ENCODE measurements at places on chromosomes 6 and 20. TPM values are rescaled to one million over a fixed set of nuclear protein-coding genes. Genes with fewer than 3 reads are reported as not detected.

The TREM1 gene
- total RNA-seq, result not detected

The PGC gene
- total RNA-seq, result not detected

The UBE2J1 gene
- total RNA-seq, result 26.5 TPM

The LY6G6C gene
- total RNA-seq, result not detected

The ABHD16A gene
- total RNA-seq, result 64.0 TPM

The RBPJL gene
- not detected for total RNA-seq

The BRPF3 gene
- 25.4 TPM for total RNA-seq

The BTNL2 gene
- not detected for total RNA-seq

The MAS1 gene
- total RNA-seq, result not detected

The HMGCLL1 gene
- total RNA-seq, result not detected

The EFHC1 gene
- 4.2 TPM for total RNA-seq

The GNMT gene
- total RNA-seq, result 1.2 TPM

The MDFI gene
- total RNA-seq, result not detected

The ENTPD6 gene
- total RNA-seq, result 62.3 TPM

The KCNK16 gene
- total RNA-seq, result not detected

The HDGFL1 gene
- not detected for total RNA-seq

The ADGRF4 gene
- total RNA-seq, result not detected

The EYA2 gene
- total RNA-seq, result not detected

The SIRPB2 gene
- total RNA-seq, result not detected

The FAM210B gene
- 13.6 TPM for total RNA-seq

The HLA-DRA gene
- total RNA-seq, result 26.1 TPM

The PPP1R16B gene
- 72.9 TPM for total RNA-seq

The FRK gene
- 0.06 TPM for total RNA-seq

The GPX5 gene
- not detected for total RNA-seq

The SIM1 gene
- not detected for total RNA-seq

All from activated naive CD8-positive, alpha-beta T cell treated with anti-CD3 and anti-CD28 coated beads, Interleukin-2, amount 10 ng/mL, durations not matched to agents 7 days and 5 days (primary cell).